NCI-H446 (cell line): ENCODE measurements at places on chromosomes 7 and 10.

GRCh38 chr10:90738885-90739284 lies 119.0 kb downstream of the HTR7 start:
- peak; percentile 80 for DNase-seq

DNA sequence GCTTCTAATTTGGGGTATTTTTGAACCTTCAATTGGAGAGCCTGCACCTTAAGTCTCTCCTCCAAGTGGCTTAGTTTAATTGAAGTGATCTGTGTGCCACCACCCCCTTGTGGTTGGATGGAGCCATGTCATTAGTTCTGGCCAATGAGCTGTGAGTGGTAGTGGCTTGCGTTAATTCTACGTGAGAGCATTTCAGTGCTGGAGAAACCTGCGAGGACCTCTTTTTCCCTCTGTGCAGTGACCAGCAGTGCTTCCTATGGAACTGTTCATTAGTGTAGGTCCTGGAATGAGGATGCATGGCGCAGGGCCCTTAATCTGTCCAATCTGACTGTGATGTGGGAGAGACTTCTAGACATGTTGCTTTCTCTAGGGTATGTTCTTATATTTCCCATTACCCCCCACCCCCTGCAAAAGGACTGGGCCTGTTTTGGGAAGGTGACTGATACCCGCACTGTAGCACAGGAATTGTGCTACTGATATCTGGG lies 3.8 kb downstream of the HILPDA start:
- DNase-seq, result peak; percentile 58

DNA sequence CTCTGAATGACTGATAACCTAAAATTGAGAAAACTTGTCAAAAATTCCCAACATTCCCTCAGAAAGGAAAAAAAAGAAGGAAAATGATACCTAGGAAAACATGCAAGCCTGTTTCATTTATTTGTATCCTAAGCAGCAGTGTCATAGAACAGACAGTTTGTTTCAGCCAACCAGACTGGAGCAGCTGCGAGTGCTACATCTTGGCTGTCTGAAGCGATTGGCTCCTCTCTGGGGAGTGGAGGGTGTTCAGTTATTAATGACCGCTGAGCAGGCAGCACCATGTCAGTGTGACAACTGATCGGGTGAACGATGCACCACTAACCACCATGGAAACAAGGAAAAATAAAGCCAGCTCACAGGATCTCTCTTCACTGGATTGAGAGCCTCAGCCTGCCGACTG lies at the start of gene LRRN3:
Gene LRRN3, plus strand, starts transcription at position 282 of the 400 bp plus-strand sequence. CDS start 31,646 bp downstream, outside the sequence.
- DNase-seq, result peak; percentile 37

- DNase-seq, result no peak
Measured at GRCh38 chr7:154167051-154167450, 114.9 kb downstream of the DPP6 start.

DNA sequence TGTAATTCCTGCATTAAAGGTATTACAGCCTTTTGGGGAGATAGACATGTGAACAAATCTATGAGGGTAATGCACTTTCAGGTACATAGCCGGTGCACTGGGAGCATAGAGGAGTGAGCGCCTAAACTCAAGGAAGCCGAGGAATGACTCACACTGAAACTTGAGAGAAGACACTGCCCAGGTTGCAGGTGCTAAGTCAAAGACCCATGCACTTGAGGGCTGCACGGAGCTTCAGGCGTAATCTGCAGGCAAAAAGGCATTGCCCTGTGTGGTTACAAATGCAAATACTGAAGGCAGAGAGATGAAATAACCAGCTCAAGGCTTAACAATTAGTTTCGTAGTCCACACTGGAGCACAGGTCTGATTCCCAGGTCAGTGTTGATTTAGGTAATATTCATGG lies 51.0 kb upstream of the OSBPL3 start:
- DNase-seq, result no peak

GRCh38 chr10:130806426-130806825 lies 505.1 kb downstream of the TCERG1L start:
- DNase-seq, result no peak

GRCh38 chr7:74174606-74175082 lies 488 bp downstream of the EIF4H start:
- DNase-seq, result no peak

GRCh38 chr10:101856626-101857025 lies 13.0 kb upstream of the KCNIP2 start:
- no peak for DNase-seq
